ENCODE measurements at places on chromosomes 1 and 21. TPM values are rescaled to one million over a fixed set of nuclear protein-coding genes. Genes with fewer than 3 reads are reported as not detected.

Gene PTPRU
- 5.1 TPM for total RNA-seq

Gene VAMP3
- 63.9 TPM for total RNA-seq

Gene A3GALT2
- total RNA-seq = not detected

Gene GNAT2
- not detected for total RNA-seq

Gene OPRD1
- total RNA-seq = 3.9 TPM

- H3K36me3 ChIP-seq = peaks cover 2% of the 10 kb centered on the region
- H3K4me1 ChIP-seq = peaks cover 11% of the 10 kb centered on the region
- no peaks in the 10 kb centered on the region for H3K27me3 ChIP-seq
- no peak overlapping the region for H3K4me3 ChIP-seq
- no peak for DNase-seq
These were observed 26.2 kb upstream of the LBR start for GRCh38 chr1:225453797-225454648.

- H3K27ac ChIP-seq = no peak overlapping the region
- DNase-seq = no peak
- H3K4me1 ChIP-seq = peaks cover 45% of the 10 kb centered on the region
These were observed 150.1 kb downstream of the PLPP3 start for GRCh38 chr1:56429288-56429687.

DNA sequence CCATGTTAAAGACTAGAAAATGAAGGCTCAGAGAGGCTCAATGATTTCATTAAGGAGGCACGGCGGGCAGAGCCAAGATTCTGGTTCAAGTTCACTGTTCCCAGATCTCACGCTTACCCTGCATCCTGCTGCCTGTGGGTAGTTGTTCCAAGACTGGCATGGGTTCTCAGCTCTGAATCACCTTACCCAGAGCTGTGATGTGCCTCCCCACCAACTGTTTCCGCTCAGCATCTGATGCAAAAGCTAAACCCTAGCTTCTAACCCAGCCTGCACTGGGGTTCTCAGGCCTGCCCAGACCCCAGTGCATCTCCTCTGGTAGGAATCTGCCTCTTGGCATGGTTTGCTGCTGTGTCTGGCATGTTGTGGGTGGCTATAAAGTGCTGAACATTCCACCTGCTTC lies 11.8 kb downstream of the TNR start:
- DNase-seq = no peak
- peaks cover 9% of the 10 kb centered on the region for H3K27me3 ChIP-seq
- H3K36me3 ChIP-seq = no peaks in the 10 kb centered on the region
- no peak overlapping the region for H3K27ac ChIP-seq
- no peaks in the 10 kb centered on the region for H3K4me1 ChIP-seq
- no peak overlapping the region for H3K4me3 ChIP-seq

DNA sequence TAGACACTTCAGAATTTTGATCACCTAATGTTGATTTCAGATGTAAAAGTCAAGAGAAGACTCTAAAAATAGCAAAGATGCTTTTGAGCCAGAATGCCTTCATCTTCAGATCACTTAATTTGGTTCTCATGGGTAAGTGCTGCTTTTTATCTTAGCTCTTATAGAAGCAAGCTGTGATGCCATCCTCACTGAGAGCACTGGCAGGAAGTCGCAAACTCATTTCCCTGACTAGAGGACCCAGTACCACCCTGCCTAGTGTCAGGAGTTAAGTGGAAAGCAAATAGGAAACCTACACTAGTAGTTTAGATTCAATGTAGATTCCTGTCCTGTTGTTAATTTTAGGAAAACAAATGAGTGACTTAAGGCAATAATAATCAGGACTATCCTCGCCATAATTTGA lies 12.1 kb downstream of the IFNAR2 start:
- no peaks in the 10 kb centered on the region for H3K4me1 ChIP-seq
- no peak overlapping the region for H3K27ac ChIP-seq
- H3K36me3 ChIP-seq = peaks cover 47% of the 10 kb centered on the region
- H3K27me3 ChIP-seq = no peaks in the 10 kb centered on the region
- no peak for DNase-seq

DNA sequence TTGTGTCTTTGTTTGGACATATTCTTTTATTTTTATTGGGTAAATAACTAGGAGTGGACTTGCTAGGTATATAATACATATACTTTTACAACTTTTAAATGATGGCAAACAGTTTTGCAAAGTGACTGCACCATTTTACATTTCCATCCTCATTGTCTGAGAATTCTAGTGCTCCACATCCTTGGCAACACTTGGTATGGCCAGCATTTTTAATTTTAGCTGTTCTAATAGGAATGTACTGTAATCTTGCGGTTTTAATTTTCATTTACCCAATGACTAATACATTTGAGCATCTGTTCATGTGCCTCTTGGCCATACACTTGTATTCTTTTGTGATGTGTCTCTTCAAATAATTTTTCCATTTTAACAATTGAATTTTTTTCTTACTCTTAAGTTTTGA lies 37.0 kb upstream of the ATP6V1G3 start:
- DNase-seq = no peak
- no peak overlapping the region for H3K27ac ChIP-seq
- no peaks in the 10 kb centered on the region for H3K4me1 ChIP-seq

DNA sequence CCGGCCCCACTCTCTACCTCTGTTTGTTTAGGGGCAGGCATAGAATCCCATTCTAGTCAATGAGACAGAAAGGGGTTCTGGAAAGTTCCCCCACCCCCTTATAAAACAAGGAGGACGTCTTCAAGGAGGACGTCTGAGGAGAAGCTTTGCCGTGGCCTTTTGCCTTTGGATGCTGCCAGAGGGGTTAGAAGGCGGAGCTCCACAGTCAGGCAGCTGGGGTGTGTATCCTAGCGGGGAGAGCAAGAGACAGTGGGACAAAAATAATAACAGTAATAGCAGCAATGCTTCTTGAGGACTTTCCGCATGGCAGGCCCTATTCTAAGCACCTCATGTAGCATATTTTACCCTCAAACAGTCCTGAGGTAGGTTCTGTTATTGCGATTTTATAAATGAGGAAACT lies 48.2 kb upstream of the TENT5B start:
- no peak for DNase-seq
- peaks cover 26% of the 10 kb centered on the region for H3K4me1 ChIP-seq
- H3K27ac ChIP-seq = no peak overlapping the region
- H3K27me3 ChIP-seq = no peaks in the 10 kb centered on the region
- no peak overlapping the region for H3K4me3 ChIP-seq

GRCh38 chr1:150076066-150076465 lies 8.5 kb downstream of the VPS45 start:
- H3K27ac ChIP-seq = no peak overlapping the region
- DNase-seq = no peak
